Endothelial cell (in vitro differentiated cells): ENCODE measurements at places on chromosomes 2 and 18.

- no peak for DNase-seq
These were observed 218.2 kb downstream of the CDCA7 start for GRCh38 chr2:173572848-173573247.

DNA sequence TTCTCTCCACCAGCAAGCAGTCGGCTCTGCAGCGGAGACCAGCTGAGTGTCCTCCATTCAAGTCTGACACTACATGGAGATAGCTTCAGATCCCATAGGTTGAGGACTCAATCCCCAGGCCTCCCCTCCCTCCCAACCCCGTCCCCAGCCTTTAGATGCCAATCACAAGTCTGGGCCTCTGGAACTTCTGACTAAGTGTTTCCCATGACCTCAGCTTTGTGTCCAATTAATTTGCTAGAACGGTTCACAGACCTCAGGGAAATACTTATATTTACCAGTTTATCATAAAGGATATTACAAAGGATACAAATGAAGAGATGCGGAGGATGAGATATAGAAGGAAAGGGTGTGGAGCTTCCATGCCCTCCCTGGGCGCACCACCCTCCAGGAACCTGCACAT, 77.4 kb downstream of the MERTK start:
- no peak for DNase-seq

- no peak for DNase-seq
These were observed 134.7 kb downstream of the ACOXL start for GRCh38 chr2:110867078-110867477.

DNA sequence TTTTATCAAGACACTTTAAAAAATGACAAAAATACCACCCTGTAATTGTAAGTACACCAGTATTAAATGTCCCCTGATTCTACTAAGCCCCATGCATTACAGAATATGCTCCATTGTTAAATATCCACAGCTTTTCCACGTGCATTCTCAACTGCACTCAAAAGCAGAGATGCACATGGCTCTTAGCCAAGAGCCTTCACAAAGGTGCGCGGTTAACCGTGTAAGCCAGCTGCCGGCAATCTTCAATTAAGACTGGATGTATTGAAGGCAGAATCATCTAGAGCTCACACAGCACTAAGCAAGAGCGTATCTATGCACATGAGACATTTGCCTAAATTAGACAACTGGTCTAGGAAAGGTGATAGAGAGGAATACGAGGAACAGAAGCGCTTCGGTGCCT, 278.3 kb downstream of the NAPG start:
- no peak for DNase-seq

DNA sequence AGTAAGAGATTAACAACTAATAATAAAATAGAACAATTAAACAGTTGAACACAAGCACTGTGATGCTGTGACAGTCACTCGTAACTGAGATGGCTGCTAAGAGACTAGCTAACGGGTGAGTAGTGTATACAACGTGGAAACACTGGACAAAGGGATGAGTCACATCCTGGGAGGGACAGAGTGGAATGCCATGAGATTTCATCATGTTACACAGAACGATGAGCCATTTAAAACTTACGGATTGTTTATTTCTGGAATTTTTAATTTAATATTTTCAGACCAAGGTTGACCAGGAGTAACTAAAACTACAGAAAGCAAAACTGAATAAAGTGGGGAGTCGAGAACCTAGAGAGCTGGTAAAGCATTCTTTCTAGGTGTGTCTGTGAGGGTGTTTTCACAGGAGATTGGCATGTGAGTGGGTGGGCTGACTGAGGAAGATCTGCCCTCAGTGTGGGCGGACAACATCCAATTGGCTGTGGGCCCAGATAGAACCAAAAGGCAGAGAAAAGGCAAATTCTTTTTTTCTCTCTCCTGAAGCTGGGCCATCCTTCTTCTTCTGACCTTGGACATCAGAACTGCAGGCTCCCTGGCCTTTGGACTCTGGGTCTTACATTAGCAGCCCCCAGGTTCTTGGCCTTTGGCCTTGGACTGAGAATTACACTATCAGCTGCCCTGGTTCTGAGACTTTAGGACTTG, 14.6 kb downstream of the TMSB10 start:
- no peak for DNase-seq

DNA sequence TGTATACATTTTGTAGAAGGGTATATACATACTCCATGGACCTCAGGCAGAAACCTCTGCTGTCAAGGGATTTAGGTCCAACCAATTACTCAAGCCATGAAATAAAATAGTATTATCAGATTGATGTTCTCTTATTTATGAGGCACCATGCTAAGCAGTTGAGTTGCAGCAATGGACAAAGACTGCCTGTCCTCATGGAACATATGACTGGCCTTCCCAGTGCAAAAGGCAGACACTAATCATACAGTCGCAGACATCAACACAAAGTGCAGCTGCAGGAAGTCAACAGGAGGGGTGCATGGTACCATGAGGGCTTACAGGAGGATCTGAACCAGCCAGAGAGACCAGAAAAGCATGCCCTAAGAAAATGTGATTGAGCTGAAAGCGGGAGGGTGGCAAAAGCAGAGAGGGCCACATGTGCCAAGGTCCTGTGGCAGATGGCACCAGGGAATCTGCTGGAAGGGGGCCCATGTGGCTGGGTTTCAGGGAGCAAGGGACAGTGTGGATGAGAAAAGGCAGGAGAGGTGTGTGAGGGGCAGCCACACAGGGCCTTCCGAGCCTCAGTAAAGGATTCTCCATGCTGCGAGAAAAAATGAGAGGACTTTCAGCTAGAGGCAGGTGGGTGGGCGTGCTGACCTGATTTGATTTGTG, 61.4 kb upstream of the RNF152 start:
- DNase-seq, result no peak

- DNase-seq, result no peak
These were observed 14.8 kb upstream of the PSD4 start for GRCh38 chr2:113158884-113159553.

GRCh38 chr2:30514848-30515435, 67.9 kb downstream of the LCLAT1 start:
- no peak for DNase-seq

- DNase-seq, result no peak
These were observed 45.0 kb upstream of the EML4 start for GRCh38 chr2:42124011-42124785.

DNA sequence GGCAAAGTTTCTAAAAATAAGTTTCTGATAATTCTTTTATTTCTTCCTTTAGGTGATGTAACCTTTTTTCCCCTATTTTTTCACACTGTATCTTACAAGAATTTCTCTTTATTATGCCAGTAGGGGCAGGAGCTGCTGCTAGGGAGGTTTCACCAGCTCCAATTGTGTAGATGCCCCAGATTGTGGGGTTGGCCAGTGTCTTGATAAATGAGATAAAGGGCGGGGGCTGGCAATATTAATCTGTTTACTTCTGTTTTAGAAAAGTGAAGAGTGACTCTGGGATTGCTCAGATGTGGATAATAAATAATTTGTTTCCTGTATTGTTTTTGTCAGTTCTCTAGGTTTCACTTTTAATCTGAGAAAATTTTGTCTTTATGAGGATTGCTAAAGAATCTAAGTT, 190.4 kb downstream of the MC4R start:
- no peak for DNase-seq

DNA sequence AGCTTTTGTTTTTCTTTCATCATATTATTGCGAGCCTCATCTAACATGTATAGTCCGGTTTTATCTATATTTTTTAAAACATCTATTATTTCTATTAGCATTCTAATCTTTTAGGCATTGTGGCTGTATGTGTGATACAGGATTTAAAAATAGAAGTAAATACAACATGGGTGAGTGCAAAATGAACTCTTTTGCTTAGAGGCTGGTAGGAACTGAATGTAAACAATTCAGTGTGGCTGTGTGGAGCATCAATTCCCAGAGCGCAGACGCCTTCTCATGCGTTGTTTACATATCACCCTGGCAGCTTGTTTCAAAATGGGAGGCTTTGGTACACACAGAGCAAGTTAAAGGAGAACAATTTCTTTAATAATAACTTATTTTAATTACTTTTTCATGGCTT, 836 bp downstream of the DTNA start:
- no peak for DNase-seq
